Activated CD8-positive, alpha-beta T cell treated with anti-CD3 and anti-CD28 coated beads, Interleukin-2, amount 10 ng/mL, durations not matched to agents 7 days and 5 days (primary cell): ENCODE measurements at places on chromosomes 2 and 18. TPM values are rescaled to one million over a fixed set of nuclear protein-coding genes. Genes with fewer than 3 reads are reported as not detected.

GRCh38 chr2:240455272-240455646 is 19.8 kb downstream of the GPC1 start:
- H3K27ac ChIP-seq = no peak overlapping the region
- H3K27me3 ChIP-seq = peaks cover 43% of the 10 kb centered on the region
- H3K36me3 ChIP-seq = no peaks in the 10 kb centered on the region

The GPR39 gene
- total RNA-seq = not detected

The RUFY4 gene
- 0.81 TPM for total RNA-seq

DNA sequence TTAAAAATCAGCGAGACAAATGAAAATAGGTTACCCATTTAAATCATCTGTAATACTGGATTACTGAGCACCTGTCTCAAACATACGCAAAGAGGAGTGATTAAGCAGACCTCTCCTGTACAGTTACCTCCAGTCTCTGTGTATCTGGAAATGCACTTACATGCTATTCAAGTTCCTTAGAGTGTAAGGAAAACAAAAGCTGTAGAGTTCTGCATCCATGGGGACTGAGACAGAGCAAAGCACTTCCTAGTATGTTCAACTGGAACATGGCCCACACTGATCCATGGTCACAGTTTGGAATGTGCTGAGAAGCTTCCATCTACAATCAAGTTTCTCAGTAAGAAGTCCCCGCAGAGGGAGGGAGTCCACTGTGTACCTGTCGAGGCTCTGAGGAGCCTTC is 63.9 kb downstream of the PPP4R1 start:
- H3K27ac ChIP-seq = no peak overlapping the region
- H3K4me3 ChIP-seq = no peak overlapping the region
- no peak for DNase-seq
- no peaks in the 10 kb centered on the region for H3K4me1 ChIP-seq
- H3K36me3 ChIP-seq = peaks cover 39% of the 10 kb centered on the region

The MBD5 gene
- 31.3 TPM for total RNA-seq

The ABCB11 gene
- total RNA-seq = 0.03 TPM

The BOLA3 gene
- total RNA-seq = 85.4 TPM

DNA sequence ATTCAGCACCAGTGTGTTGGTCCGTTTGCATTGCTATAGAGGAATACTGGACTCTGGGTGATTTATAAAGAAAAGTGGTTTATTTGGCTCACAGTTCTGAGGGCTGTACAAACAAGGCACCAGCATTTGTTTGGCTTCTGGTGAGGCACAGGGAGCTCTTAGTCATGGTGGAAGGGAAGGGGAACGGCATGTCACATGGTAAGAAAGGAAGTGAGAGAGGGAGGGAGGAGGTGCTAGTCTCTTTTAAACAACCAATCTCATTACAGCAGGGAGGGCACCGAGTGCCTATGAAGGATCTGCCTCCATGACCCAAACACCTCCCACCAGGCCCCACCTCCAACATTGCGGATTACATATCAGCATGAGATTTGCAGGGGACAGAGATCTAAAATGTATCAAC is 143.9 kb upstream of the DLX2 start:
- H3K4me1 ChIP-seq = peaks cover 24% of the 10 kb centered on the region
- H3K4me3 ChIP-seq = no peak overlapping the region
- H3K27me3 ChIP-seq = peaks cover 8% of the 10 kb centered on the region
- H3K27ac ChIP-seq = no peak overlapping the region
- no peaks in the 10 kb centered on the region for H3K36me3 ChIP-seq

DNA sequence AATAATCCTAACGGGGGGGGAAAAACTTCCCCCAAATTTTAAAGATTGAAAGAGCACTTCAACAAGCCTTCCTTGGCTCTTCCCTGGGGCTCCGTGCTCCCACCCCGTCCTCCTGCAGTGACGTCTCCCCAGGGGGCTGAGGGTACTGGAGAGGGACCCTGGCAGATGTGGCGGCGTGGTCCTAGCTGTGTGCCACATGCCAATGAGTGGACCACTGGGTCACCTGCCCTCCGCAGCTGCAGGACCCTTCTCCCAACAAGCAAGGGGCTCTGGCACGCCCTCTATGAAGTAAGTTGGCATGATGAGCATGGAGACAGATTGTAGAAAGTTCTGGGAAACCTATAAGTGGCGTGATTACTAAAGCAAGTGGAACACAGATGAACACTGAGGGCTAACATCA is 46.7 kb downstream of the PXDN start:
- H3K27me3 ChIP-seq = no peaks in the 10 kb centered on the region
- no peaks in the 10 kb centered on the region for H3K4me1 ChIP-seq
- H3K36me3 ChIP-seq = no peaks in the 10 kb centered on the region
- no peak overlapping the region for H3K4me3 ChIP-seq
- no peak overlapping the region for H3K27ac ChIP-seq

DNA sequence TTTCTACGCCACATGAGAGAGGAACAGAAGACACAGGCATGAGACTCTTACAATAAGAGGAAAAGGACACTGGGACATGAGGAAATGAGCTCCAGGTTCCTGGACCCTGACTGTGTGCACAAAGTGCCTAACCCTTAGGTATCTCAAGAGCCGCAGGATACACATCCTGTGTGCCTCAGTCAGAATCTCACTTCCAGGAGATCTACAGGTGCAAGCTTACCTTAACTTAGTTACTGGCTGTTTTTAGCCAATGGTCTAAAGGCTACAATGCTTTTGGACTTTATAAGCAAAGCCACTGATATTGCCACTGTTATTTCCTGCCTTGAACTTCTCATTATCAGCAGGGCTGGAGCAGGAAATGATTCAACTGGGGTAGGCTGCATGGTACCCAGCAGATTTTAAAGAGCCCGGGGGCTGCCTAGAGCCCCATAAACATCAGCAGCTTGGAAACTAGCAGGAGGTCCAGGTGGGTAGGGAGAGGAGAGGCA is 254.4 kb downstream of the ZNF521 start:
- no peaks in the 10 kb centered on the region for H3K4me1 ChIP-seq
- no peak overlapping the region for H3K27ac ChIP-seq
- DNase-seq = no peak
- H3K4me3 ChIP-seq = no peak overlapping the region

DNA sequence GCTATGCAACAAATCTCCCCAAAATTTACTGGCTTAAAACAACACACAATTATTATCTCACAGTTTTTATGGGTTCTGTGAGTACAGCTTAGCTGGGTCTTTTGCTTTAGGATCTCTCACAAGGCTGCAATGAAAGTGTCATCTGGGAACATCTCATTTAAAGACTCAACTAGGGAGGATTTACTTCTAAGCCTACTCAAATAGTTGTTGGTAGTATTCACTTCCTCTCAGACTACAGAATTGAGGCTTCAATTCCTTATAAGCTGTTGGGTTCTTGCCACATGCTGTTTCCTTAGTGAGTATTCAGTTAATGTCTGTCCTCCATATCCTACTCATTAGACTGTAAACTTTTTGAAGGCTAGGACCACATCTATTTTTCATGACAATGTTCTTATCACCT is 72.3 kb downstream of the MDH1 start:
- no peak overlapping the region for H3K4me3 ChIP-seq
- H3K27ac ChIP-seq = no peak overlapping the region
- no peaks in the 10 kb centered on the region for H3K36me3 ChIP-seq
- DNase-seq = no peak

The G6PC2 gene
- not detected for total RNA-seq

DNA sequence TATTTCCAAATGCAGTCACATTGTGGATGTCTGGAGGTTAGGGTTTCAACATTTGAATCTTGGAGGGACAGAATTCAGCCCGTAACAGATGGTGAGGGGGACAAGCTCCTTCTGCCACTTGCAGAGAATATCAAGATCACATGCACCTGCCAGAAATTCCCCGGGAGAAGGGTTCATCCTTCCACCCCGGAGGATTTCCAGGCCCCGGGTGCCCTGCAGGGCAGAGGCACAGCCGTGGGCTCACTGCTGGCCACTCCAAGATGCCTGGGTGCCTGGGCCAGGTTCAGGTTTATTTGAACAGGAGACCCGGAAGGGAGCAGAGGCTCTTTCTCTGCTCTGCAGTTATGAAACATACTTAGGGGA is 38.2 kb upstream of the MGAT4A start:
- H3K4me3 ChIP-seq = peak overlapping the region; percentile 46
- no peak for DNase-seq
- H3K4me1 ChIP-seq = peaks cover 90% of the 10 kb centered on the region
- peaks cover 37% of the 10 kb centered on the region for H3K36me3 ChIP-seq

The CDH2 gene
- 0.11 TPM for total RNA-seq

The PSMA8 gene
- total RNA-seq = 1.2 TPM

DNA sequence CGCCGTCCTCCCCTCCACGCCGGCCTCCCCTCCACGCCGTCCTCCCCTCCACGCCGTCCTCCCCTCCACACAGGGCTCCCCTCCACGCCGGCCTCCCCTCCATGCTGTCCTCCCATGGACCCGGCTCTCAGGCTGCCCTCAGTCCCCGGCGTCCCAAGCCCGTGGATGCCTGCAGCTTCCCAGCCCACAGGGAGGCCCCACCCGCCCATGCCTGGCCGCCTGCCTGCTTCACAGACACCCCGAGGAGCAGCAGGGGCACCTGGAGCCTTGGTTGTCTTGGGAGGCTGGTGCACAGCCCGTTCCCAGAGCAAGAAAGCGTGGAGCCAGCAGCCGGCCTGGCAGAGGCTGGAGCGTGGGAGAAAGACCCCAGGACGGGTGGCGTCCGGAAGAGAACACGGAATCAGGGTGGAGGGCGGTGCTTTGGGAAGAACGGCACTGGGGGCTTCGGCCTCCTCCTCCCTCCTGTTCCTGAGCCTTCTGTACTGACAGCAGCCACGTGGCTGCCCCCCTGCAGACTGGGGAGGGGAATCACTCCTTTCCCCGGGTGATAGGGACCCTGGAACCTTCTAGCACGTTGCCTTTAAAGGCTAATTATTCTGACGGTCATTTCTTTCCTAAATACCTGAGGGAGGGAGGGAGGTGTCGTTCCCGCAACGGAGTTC is 26.2 kb upstream of the KCNG2 start:
- H3K27me3 ChIP-seq = peaks cover 7% of the 10 kb centered on the region
- H3K4me1 ChIP-seq = no peaks in the 10 kb centered on the region
- no peak overlapping the region for H3K4me3 ChIP-seq

The PUM2 gene
- total RNA-seq = 123 TPM

DNA sequence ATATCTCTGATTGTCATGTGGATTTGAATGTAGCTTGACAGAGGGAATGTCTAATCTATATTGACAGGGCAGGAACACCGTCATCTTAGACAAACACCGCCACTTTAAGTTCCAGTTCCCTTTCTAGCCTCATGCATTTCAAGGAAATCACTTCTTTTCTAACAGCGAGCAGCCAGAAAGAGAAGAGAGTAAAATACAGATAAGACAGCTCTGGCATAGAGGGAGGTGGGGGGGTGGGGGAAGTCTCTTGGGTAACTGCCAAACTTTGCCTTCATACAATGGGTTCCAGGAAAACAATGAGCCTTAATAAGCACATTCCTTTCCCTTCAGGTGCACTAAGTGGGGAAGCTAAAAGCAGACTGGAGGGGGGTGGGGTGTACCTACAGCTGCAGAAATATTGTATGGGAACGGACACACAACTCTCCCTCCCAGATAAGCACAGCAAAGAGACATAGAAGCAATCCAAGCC is 37.2 kb downstream of the CASP10 start:
- H3K36me3 ChIP-seq = peaks cover 66% of the 10 kb centered on the region
- H3K4me1 ChIP-seq = peaks cover 39% of the 10 kb centered on the region
- peak overlapping the region; percentile 39 for H3K27ac ChIP-seq
- no peaks in the 10 kb centered on the region for H3K27me3 ChIP-seq
- no peak overlapping the region for H3K4me3 ChIP-seq
- DNase-seq = no peak

The DSG1 gene
- not detected for total RNA-seq

The CHRND gene
- not detected for total RNA-seq

The GALNT13 gene
- 0.55 TPM for total RNA-seq

DNA sequence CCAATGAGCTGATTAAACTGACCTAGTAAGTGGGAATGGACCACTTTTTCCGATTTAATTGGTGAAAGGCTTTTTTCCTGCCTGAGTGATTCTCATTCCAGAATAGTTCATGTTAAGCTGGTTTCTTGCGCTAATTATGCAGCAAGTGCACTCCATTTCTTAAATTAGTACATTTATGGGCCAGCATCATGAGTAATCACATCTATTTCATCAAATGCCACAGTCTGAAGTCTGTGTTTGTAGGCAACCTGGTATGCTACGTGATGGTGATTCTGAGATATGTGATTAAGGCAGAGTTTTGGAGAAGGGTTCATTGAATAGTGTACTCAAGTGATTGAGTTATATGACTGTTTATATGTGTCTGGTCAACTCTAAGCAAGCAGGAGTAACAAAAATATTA is 128.0 kb upstream of the BOD1L2 start:
- H3K4me3 ChIP-seq = no peak overlapping the region
- peaks cover 8% of the 10 kb centered on the region for H3K36me3 ChIP-seq
- DNase-seq = no peak
- no peaks in the 10 kb centered on the region for H3K27me3 ChIP-seq

GRCh38 chr2:207176247-207176646 is 10.5 kb upstream of the KLF7 start:
- H3K36me3 ChIP-seq = peaks cover 2% of the 10 kb centered on the region
- no peak overlapping the region for H3K27ac ChIP-seq
- no peak for DNase-seq
- no peaks in the 10 kb centered on the region for H3K4me1 ChIP-seq
- peaks cover 9% of the 10 kb centered on the region for H3K27me3 ChIP-seq

The ECEL1 gene
- not detected for total RNA-seq

- no peak for DNase-seq
- H3K27ac ChIP-seq = no peak overlapping the region
- H3K4me1 ChIP-seq = no peaks in the 10 kb centered on the region
Observed at GRCh38 chr2:108364676-108365297, 13.0 kb upstream of the SULT1C4 start.

DNA sequence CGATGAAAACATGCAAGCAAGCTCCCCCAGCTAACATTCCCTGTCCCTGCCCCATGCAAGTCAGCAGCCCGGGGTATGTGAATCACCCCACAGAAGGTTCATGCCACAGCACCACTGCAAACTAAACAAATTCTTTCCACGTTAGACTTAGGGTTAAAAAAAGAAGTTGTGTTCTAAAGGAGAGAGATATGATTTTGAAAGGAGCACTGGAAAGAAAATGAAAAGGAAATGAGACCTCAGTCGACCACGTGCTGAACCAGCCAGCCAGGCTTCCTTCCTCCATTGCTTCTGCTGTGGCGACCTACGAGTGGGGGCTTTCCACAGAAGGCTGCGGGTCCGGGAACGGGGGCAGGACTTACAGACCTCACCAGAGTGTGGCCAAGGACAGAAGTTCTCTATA is 52.0 kb downstream of the ARL4C start:
- no peaks in the 10 kb centered on the region for H3K27me3 ChIP-seq
- DNase-seq = peak; percentile 69
- H3K4me1 ChIP-seq = peaks cover 82% of the 10 kb centered on the region
- H3K4me3 ChIP-seq = peak overlapping the region; percentile 58
- H3K36me3 ChIP-seq = peaks cover 56% of the 10 kb centered on the region
- H3K27ac ChIP-seq = peak overlapping the region; percentile 92

DNA sequence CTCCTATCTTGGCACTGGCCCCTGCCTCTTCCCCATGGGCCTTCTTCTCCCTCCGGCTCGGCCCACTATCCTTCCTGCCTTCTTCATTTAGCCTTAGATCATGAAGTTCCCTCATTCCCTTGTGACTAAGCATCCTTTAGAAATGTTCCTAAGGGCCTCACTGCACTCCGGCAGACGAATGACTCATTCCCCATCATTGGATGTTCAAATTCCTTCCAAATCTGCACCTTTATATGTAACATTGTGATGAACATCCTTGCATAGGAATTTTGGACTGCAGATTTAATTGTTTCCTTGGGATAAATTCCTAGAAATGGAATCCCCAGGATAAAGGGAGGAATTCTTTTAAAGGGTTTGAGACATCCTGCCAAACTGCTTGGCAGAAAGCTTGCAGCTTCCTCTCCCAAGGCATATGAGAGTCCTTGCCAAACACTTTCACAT is 19.0 kb downstream of the CRACDL start:
- no peak for DNase-seq
- no peak overlapping the region for H3K27ac ChIP-seq
- H3K36me3 ChIP-seq = no peaks in the 10 kb centered on the region
- H3K4me3 ChIP-seq = no peak overlapping the region
- H3K4me1 ChIP-seq = peaks cover 13% of the 10 kb centered on the region
